ENCODE measurements at places on chromosomes 3 and 15.

DNA sequence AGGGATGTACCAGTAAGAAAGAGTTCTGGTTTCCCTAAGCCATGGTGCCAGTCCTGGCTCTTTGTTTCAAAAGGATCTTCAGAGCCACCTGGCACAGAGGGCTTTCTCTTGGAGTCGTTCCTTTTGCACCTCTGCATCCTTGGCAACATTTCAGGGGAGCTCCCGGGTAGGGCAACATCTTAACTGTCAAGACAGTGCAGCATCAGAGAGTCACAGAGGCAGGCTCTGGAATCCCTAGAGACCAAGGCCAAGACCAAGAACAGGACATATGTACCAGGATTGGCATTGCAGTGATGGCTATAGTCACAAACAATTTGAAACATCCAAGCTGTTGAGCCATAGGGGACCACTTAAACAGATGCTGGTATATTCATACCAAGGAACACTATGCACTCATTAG is 129.4 kb upstream of the ADPGK start:
- DNase-seq = no peak

DNA sequence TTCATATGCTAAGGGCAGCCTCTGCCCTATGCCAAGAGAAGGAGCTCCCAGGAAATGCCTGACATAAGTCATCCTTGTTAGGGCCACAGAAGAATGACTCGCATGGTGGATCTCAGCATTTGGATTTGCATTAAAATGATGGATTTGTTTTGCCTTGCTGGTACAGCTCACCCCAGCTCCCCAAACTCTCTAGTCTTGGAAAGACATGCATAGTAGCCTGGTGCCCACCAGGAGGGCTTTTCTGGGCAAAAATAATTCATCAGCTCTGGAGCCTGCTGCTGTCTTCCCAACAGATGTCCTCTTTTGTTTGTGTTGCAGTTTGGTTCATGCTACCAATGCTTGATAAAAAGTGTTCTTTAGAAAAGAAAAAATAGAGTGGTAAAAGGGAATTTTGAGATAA is 833.0 kb downstream of the AGBL1 start:
- no peak for DNase-seq

DNA sequence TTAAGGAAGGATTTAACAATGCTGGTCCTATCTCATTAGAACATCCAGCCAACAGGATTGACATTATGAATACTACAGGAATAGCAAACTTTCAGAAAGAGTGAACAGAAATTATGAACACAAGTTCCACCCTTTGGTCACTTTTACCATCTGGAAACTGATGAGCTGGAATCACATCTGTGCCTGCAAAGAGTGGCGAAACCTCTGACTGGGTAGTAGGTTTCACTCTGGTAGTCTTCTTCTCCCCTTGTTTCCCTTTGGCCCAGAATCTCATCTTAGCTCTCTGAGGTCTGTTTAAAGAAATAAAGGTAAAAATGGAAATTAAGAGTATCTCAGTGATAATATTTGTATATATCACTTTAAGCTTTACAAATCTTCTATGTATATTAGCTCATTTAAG is 73.1 kb downstream of the NR2E3 start:
- DNase-seq = no peak

GRCh38 chr15:78312957-78313356 is 13.5 kb upstream of the SKIC8 start:
- DNase-seq = no peak
